ENCODE measurements at places on chromosomes 13 and 19.

DNA sequence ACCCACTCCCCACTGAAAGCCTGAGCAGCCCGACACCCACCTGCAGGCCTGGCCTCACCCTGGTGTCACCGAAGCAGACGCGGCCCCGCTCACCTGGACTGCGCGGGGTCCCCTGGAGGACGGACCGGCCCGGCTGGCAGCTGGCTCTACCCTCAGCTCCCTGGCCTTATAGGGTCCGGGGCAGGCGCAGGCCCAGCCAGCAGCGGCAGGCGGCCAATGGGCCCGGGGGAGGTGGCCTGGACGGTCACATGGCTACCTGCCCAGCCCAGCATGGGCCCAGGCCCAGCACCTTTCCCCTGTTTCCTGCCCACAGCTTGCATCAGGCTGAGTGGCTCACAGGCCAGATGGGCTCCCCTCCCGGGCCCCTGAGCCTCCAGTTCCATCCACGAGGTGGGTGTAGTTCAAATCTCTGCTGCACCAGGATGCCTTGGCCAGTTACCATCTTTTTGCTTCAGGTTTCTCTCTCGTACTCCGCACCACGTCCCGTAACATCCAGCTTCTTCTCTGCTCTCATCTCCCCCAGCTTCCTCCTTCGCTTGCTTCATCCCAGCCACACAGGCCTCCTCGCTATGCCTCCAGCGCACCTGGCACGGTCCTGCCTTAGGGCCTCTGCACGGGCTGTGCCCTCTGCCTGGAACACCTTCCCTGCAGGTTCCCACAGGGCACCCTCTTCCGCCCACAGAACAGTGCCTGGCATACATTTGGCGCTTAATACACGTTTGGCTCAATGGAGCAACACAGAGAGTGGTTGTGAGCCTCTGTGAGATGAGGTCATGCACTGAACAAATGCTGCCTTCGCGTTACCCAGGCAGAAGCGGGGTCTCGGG is at the start of gene PLIN4:
TSS of gene PLIN4 (minus strand) at position 142 of the 827 bp plus-strand sequence. CDS start 214 bp downstream, outside the sequence.
- DNase-seq, result no peak

GRCh38 chr19:495402-496111 is 729 bp upstream of the MADCAM1 start:
- peak; percentile 63 for DNase-seq

- DNase-seq, result no peak
Observed at GRCh38 chr19:4130744-4131438, 7.0 kb upstream of the MAP2K2 start.

DNA sequence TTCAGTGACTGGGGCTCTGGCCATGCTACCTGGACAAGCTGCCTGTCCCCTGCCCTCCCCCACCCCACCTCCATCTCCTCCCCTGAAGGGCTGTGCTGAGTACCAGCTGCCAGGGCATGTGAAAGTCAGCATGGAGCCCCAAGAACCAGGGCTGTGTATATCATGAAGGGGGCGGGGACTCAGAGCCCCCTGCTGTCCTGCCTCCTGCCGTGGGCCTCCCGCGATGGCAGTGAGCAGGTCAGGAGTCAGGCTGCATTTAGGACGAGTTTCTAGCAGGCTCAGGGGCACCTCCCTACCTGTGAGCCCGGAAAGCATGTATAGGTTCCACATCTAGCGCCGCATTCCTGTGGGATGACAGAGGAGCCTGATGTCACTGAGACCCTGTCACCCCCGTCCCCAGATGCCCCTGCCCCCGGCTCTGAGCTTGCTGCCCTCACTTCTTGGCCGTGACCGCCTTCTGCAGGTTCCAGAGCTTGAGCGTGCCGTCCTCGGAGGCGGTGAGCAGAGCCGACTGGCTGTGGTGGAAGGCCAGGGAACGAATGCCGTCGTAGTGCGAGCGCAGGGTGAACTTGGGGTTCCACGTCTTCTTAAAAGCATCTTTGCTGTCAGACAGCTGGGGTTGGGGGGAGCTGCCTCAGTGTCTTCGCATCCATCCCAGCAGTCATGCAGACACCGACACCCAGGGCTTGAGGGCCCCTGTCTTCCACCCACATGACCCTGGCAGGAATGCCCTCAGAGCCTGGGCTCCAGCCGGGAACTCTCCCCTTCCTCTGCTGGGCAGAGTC is 8.3 kb upstream of the PRKD2 start:
- DNase-seq, result no peak

GRCh38 chr13:34570698-34571353 is 371.2 kb upstream of the NBEA start:
- no peak for DNase-seq

DNA sequence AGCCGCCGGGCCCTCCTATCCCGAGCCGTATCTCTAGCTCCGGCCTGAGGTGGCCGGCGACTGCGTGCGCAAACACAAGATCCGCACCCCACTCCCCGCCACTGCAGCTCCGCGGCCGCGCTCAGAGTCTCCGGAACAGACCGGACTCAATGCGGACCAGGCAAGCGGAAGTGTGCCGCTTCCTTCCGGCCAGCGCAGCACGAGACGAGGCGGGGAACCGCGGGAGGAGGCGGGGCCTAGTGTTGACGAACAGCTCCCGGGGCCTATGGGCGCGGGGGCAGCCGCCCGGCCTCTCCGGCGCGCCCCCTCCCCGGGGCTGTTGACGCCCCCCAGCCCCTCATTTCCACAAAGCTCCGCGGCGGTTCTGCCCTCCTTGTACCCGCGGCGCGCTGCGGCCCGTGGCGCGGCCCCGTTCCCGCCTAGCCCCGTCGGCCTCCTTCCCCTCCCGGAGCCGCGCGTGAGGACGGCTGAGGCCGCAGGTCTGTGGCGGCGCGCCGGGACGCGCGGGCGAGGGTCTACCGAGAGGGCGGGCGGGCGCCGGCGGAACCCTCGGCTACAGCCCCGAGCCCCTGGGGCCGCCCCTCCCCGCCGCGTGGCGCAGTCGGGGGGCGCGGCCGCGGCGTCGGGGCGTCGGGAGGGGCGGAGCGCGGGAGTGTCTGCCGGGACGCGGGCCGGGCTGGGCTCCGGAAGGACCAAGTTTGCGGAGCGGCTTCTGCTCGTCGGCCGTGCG is at the start of gene DPY19L3:
TSS of gene DPY19L3 (plus strand) at position 340 of the 730 bp plus-strand sequence. CDS start 2,484 bp downstream, outside the sequence.
- peak; percentile 94 for DNase-seq

- no peak for DNase-seq
Observed at GRCh38 chr13:32530841-32531253, 7.7 kb downstream of the N4BP2L2 start.

- DNase-seq, result no peak
Observed at GRCh38 chr19:34044021-34044420, 128.3 kb upstream of the LSM14A start.

GRCh38 chr13:85586422-85586831 is 212.8 kb downstream of the SLITRK6 start:
- DNase-seq, result no peak

Measured in activated naive CD4-positive, alpha-beta T cell treated with anti-CD3 and anti-CD28 coated beads, Interleukin-2, amount 10 ng/mL, durations not matched to agents 7 days and 5 days (primary cell).